ENCODE measurements at places on chromosomes 16 and 17.

- peak; percentile 49 for DNase-seq
Measured at GRCh38 chr17:33520426-33521330, 227.6 kb upstream of the ASIC2 start.

GRCh38 chr16:57997528-57998265 lies 2.8 kb downstream of the ZNF319 start:
- no peak for DNase-seq

DNA sequence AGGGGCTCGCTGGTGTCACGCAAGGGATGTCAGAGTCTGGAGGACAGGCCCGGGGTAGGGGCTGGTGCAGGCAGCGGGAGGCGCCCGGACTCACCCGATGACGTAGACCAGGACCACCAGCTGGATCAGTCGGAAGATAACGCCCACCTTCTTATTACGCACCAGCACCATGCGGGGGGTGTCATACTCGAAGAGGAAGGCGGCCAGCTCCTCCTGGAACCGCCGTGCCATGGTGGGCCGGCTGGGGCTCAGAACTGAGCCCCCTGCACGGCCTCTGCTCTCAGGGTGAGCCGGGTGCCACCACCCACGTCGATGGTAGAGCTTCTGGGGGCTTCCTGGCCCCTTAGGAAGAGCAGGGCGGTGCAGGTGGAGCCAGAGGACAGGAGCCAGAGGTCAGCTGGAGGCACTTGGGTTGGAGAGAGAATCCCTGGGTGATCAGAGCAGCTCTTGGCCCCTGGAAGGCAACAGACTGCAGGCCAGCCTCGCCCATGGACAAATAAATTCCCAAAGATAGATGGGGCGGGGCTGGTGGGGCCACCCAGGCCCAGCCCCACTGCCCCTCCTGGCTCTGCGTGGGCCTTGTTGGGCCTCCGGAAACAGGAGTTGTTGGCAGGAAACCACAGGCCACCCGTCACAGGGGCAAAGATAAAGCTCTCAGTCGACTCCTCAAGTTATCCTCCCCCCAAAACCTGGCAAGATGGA lies at the start of gene P2RX1:
TSS of gene P2RX1 (minus strand) at position 471 of the 702 bp plus-strand sequence. CDS start at position 231, 240 bp downstream.
- peak; percentile 88 for DNase-seq

DNA sequence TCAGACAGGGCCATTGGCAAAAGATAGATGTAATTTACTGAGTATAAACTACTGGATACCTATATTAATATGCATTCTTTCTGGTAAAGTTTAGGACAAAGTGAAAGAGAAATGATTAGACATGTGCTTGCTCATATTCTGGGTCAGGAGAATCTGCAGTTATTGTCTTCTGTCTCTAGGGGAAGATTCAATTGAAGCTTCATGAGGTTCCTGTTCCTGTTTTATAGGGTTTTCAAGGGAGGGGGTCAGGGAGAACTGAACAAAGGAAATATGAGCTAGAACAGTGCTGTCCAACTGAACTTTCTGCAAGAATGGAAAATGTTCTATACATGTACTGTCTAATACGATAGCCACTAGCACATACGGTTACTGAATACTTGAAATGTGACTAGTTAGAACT lies 59.3 kb upstream of the CORO6 start:
- peak; percentile 69 for DNase-seq

GRCh38 chr16:85610059-85610445 lies 3.1 kb upstream of the GSE1 start:
- no peak for DNase-seq

All from inflammatory macrophage (primary cell).